ENCODE measurements at places on chromosomes 5 and 9.

- no peak for DNase-seq
These were observed 31.7 kb upstream of the MINAR2 start for GRCh38 chr5:129716235-129716634.

GRCh38 chr9:125521462-125522327 lies 185.3 kb downstream of the MAPKAP1 start:
- DNase-seq, result no peak

GRCh38 chr5:99285606-99286005 lies 356.8 kb upstream of the CHD1 start:
- DNase-seq, result no peak

DNA sequence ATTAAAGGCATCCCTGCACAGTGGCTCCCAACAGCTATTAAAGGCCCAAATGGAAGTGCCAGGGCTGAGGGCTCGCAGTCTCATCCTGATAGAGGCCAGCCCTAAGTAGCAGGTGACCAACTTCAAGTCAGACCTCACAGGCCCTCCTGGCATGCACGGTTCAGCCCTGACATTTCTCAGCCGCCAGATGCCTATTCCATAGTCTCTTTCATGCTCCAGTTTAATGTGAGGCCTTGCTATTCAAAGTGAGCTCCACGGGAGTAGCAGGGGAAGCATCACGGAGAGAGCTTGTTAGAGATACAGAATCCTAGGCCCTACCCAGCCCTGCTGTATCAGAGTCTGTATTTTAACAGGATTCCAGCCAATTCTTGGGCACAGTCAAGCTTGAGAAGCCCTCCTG lies 11.1 kb downstream of the LHFPL2 start:
- no peak for DNase-seq

GRCh38 chr5:73796164-73797131 lies 170.5 kb downstream of the ARHGEF28 start:
- no peak for DNase-seq

GRCh38 chr5:34488984-34489383 lies 167.1 kb upstream of the RAI14 start:
- DNase-seq, result no peak

- DNase-seq, result no peak
These were observed 20.6 kb upstream of the CMBL start for GRCh38 chr5:10328323-10328722.

DNA sequence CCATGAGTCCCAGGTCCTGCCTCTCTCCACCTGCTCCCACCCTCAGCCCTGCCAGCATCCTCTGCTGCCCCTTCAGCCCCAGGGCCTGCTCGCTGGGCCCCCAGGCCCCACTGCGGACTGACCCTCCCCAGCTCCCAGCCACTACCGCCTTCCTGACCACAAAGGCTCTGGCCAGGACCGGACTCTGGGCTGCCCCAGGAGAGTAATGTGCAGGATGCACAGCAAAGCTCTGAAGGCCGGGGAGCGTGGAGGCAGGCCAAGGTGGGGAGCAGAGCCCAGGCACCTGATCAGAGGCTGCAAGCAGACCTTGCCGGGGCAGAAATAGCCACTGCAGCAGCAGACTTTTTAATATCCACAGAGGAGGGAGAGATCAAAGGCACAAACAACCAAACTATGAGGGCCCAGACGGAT lies 27.9 kb downstream of the IPPK start:
- no peak for DNase-seq

DNA sequence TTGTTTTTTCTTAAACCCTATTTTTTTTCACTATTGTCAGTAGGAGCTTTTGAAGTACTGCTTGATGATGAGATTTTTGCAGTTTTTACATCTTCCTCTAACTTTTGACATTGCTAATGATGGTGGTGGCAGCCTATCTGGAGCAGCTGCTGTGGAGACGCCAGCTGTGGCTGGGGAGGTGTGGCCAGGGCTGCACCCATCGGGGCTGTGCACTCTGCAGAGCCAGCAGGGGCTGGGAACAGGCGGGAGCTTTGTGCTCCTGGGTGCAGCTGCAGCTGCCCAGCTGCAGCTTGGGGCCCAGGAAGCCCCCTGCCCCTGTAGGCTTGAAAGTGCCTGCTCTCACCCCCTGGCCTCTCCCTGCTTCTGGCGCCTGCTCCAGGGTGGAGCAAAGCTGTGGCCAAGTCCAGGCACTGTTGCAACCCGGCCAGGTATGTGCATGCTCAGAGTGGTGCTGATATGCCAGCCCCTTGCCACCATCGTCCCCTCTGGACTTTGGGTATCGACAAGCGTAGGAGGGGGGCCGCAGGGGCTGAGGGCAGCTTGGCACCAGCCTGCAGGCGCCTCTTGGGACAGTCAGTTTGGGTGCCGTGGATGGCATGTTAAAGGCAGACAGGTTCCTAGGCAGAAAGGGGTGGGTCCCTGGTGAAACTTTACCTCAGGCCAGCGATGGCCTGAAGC lies 39.2 kb downstream of the FER start:
- no peak for DNase-seq

Measured in stimulated activated CD8-positive, alpha-beta memory T cell treated with anti-CD3 and anti-CD28 coated beads, Interleukin-7, amount 100 ng/mL, for 1 hour (primary cell).